ENCODE measurements at places on chromosomes 5 and 9. TPM values are rescaled to one million over a fixed set of nuclear protein-coding genes. Genes with fewer than 3 reads are reported as not detected.

The SLC25A46 gene
- total RNA-seq: 61.2 TPM

The PALM2AKAP2 gene
- 0.66 TPM for total RNA-seq

The CDC42SE2 gene
- total RNA-seq: 24.1 TPM

The SAXO1 gene
- total RNA-seq: not detected

The LRRC8A gene
- 41.3 TPM for total RNA-seq

The KLHL9 gene
- total RNA-seq: 17.2 TPM

The TEK gene
- 8.9 TPM for total RNA-seq

The RAD1 gene
- total RNA-seq: 15.8 TPM

The SLC6A18 gene
- not detected for total RNA-seq

The MSANTD3 gene
- 25.2 TPM for total RNA-seq

The ARRDC1 gene
- total RNA-seq: 12.5 TPM

DNA sequence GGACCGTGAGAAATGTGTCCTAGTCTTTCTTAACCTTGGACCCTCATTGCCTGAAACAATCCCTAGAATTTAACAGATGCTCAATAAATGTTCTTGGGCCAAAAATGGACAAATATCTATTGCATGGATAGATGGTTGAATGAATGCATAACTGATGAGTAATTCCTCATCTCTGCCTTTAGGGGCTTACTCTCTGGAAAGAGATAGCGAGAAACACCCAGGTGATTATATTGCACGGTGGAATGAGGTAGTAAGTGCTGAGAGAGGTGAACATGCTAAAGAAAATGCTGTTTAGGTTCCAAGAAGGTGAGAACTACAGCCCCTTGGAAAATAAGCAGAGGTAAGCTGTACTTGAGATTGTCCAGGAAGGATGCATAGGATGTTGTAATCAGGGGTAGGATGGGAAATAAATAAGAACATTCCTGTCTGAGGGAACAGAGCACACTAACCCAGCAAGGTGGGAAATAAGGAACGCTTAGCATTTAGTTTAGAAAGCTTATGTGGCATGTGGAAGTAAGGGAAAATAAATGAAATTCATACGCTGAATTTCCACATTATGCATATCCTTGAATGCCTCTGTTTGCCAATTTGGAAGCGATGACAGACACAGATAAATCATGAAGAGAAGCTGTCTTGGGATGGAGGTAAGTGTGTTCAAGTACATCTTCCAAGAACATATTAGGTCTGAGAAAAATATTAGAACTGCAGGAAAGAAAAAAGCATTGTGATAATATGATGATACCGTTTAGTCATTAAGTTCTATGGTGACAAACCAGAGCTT, 426.6 kb downstream of the ARHGEF28 start:
- no peak for DNase-seq

DNA sequence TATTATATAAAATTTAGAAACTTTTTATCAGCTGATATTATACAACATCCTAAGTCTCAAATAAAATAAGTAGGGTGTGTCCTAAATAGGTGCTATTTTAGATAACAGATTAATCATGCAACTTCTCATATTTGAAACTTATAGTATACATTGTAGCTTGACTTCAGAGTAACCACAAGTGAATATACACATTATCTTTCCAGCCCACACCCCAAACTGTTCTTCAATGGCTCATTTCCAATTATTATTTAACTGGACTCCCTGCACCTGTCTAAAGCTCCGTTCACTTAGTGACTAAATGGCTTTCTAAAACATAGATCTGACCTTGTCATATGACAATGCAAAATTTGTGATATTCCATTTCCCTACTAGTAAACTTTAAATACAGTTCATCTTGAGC, 490.9 kb upstream of the RGMB start:
- no peak for DNase-seq

DNA sequence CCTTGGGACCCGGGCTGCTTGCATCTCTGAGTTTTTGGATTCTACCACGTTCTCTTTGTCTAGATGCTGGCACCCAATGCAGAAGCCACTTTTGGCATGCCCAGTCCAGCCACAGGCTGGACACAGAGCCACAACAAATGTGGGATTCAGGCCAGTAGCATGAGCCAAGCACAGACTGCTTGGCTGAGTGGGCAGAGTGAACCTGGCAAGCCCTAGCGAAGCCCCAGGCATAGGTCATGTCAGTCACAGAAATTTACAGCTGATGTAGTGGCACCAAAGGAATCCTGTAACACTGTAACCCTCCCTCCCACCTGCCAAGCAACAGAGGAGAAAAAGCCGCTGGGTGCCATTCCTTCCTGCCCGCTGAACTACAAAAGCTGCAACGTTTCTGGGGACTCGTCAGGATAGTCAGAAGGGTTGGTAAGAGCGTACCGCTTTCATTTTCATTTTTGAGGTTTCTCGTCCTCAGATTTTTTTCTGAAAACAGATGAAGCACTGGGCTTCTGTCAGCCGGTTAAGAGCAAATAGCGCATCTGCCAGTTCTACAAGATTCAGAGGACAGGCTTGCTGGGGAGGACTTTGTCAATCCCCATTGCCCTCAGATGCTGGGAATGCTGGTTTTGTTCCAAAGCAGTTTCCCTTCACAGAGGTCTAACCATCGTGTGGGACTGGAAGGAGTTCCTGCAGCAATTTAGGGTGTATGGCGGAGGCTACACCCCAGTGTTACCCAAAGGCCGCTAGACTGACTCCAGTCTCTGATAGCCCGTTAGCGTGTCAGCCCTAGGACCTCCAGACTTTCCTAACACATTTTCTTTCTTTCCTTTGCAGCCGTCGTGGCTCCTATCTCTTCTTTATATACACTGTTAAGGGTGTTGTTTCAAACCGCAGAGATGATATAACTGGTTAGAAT, 399.0 kb downstream of the HTR1A start:
- no peak for DNase-seq

GRCh38 chr5:1005904-1006655, 2.5 kb upstream of the NKD2 start:
- DNase-seq: peak; percentile 51

DNA sequence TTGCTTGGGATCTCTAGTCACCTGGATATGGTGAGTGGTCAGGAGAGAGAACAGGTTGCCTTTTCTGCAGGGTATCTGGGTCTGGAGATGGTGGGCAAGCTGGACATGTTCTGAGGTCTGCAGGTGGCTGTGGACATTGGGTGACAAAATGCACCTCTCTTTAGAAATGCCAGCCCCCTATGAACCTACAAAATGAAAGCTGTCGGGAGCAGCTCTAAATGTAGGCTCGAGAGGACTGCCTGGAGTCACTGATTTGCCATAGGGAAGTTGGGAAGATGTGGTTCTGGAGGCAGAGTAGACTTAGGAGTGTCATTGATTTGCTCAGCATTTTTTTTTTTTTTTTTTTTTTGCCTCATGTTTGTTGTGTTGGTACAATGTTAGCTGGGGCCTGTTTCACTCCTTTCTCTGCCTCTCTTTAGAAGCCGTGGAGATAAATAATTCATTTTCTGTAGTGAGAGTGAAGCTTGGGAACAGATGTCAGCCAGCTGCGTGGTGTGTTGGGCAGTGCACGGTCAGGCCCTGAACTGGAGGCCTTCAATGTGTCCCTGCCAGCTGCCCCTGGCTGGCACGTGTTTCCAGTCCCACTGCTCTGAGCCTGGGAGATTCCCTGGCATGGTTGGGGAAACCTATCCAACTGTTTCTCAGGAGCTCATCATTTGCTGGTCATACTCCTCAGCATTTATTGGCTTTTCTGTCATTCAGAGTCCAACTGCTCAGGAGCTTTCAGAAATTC, 5.4 kb downstream of the RGS3 start:
- DNase-seq: peak; percentile 69

- DNase-seq: peak; percentile 74
These were observed 987 bp downstream of the FBXW5 start for GRCh38 chr9:136943291-136944211.

DNA sequence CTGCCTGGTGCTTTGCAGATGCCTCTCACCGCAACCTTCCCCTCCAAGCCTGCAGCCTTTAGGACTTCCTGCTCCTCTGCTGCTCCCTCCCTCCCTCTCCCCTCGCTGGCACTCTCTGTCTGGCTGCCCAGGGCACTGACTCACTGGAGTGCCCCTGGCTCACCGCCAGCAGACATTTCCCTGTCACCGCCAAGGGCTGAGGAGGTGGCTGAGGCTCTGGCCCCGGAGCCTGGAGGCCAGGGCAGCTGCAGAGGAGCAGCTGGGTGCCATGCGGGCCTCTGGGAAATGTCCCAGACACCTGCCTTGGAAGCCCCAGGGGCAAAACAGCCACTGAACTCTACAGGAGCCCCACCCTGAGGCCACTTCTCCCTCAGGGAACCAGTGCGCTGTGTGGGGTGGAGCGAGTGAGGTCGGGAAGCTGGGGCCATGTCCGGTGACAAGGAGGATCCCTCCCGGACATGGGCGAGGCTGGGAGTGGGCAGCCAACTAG, 53.4 kb downstream of the TENT4A start:
- DNase-seq: peak; percentile 93

DNA sequence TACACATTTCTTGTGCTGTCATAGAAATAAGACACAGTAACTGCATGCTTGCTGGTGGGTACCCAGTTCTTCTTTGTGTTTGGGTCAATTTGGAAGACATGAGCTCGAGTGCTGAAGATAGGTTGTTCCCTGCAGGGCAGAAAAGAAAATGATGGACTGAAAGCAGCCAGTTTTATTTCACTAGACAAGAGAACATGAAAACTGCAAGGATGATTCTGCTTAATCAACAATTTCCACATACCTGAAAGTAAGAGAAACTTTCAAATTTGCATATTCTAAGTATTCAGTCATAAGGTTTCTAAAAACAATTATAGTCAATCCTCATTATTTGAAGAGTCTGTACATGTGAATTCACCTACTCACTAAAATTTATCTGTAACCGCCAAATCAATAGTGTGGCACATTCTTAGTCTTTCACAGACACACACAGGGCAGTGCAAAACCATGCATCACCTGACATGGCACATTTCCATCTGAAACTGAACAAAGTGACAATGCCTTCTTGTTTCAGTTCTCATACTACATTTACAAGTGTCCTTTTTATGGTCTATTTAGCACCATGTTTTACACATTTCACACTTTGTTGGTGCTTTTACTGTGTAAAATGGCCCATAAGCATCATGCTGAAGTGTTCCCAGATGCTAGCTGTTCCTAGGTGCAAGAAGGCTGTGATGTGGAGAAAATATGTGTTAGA, 56.9 kb downstream of the HOMER1 start:
- DNase-seq: no peak

DNA sequence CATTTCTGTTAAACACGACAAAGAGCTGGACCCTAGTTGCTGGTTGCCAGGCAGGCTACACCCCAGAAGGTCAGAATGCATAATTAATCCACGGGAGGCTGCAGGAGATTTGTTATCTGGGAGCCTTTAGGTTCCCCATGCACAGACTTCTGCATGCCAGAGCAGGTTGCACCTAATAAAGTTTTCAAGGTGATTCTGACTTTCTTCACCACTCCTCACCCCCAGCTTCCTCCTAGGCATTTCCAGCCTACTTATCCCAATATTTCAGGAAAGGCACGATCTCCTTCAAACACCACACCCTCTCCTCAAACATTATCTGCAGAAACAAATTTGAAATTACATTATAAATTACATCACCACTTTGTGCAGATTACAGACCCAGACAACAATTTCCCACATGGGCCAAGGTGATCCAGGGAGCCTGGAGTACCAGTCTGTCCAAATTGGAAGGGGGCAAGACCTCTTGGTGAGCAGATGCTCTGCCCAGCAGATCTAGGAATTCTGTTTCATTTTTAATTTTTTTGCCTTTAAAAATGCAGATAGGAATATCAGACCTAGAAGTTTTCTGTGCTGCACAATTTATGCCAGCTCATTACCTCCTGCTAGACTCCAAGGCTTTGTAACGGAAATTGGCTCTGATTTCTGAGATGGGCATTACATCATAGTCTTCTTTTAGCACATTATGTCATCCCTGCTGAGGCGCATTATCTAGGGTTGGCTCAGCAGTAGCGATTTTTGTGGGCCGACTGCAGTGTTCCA, 363.4 kb upstream of the SLC30A5 start:
- DNase-seq: no peak

- no peak for DNase-seq
These were observed 31.9 kb upstream of the ENTREP1 start for GRCh38 chr9:69293156-69293555.

DNA sequence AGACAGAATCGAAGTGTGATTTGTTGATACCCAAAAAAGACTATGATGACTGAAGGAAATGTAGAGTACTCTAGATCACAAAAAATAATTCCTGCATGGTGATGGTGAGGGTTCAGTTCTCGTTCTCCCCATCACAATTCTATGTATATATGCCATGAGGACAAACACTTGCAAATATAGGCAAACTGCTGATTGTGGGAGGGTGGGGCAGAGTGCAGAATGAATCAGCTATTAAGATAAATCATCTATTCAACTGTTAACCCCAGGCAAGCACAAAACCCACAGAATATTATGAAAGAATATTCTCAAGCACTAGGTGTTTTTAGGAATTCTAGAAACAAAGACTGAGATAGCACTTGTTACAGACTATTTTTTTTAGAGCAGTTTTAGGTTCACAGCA, 13.9 kb upstream of the UBLCP1 start:
- DNase-seq: no peak

DNA sequence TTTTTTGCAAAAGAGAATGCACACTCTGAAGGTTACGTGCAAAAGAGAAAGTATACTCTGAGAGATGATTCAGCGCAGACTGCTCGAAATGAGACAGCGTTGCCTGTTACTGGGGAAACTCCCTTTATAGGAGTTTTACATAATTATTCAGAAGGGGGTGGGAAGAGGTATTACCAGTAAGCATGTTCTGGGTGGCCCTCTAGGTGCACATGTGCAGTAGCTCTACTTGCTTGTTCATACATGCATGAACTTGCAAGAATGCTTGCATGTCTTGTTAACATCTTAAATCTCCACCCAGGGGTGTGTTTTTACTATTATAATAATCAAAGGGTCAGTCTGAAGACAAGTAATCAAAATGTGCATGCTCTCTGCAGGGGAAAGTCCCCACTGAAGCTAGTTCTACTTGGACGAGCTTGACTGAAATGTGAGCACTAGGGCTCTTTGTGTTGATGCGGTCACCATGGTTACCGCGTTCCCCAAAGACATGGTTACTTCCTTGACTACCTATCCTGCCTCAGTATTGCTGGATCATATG, 75.5 kb downstream of the SGCD start:
- DNase-seq: no peak

DNA sequence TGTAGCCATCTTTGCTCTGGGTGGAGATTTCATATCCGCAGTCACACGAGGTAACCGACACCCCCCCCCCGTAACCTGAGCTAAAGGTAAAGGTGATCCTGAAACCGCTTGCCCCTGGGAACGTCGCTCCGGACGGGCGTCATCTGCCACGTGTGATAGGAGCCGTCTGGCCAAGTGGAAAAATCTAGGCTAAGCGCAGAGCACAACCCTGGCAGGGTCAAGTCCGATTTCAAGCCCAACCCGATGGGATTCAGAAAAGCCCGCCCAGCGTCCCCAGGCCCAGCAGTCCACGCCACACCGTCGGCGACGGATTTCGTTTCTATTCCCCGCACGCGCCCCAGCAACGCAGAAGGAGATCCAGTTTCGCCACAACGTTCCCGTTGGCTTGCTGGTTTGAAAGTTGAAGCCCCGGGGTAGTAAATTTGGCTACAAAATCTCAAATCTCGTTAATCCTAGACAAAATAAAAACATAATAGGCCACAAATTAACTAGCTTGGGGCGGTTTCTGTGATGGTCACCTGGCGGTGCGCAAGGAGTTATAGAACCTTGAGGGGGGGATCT, 32.4 kb upstream of the NFIB start:
- DNase-seq: no peak

Data from sigmoid colon (tissue), 7 donors.